ENCODE measurements at places on chromosomes 4 and X. TPM values are rescaled to one million over a fixed set of nuclear protein-coding genes. Genes with fewer than 3 reads are reported as not detected.

- no peaks in the 10 kb centered on the region for H3K36me3 ChIP-seq
- no peak overlapping the region for H3K4me3 ChIP-seq
- no peak overlapping the region for H3K27ac ChIP-seq
- H3K27me3 ChIP-seq: no peaks in the 10 kb centered on the region
- DNase-seq: no peak
- peaks cover 39% of the 10 kb centered on the region for H3K4me1 ChIP-seq
Observed at GRCh38 chrX:133610056-133610455, 194.8 kb upstream of the GPC4 start.

- no peaks in the 10 kb centered on the region for H3K4me1 ChIP-seq
- H3K27me3 ChIP-seq: no peaks in the 10 kb centered on the region
- H3K4me3 ChIP-seq: no peak overlapping the region
- DNase-seq: no peak
- H3K36me3 ChIP-seq: no peaks in the 10 kb centered on the region
- H3K27ac ChIP-seq: no peak overlapping the region
Observed at GRCh38 chrX:52424656-52425055, 55.8 kb downstream of the XAGE2 start.

DNA sequence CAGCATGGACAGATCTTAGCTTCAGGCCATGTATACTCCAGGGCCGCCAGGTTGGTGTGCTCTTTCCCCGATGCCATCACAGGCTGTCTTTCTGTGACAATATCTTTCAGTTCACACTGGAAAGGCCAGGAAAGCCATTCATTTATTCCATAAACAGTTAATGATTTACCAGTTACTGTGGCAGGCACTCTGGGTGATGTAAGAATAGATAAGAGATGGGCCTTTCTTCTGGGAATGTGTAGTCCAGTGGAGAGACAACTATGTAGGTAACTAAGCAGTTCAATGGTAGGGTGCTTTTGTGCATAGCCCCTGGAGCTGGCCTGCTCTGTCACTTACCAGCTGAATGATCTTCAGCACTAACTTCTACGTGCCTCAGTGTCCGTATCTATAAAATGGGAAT lies 46.3 kb upstream of the LEF1 start:
- H3K4me1 ChIP-seq: no peaks in the 10 kb centered on the region
- H3K4me3 ChIP-seq: no peak overlapping the region
- DNase-seq: no peak
- no peak overlapping the region for H3K27ac ChIP-seq

GRCh38 chr4:140136509-140136908 lies 17.5 kb downstream of the MAML3 start:
- no peaks in the 10 kb centered on the region for H3K36me3 ChIP-seq
- H3K4me1 ChIP-seq: no peaks in the 10 kb centered on the region
- no peaks in the 10 kb centered on the region for H3K27me3 ChIP-seq
- no peak overlapping the region for H3K4me3 ChIP-seq
- no peak overlapping the region for H3K27ac ChIP-seq
- no peak for DNase-seq

DNA sequence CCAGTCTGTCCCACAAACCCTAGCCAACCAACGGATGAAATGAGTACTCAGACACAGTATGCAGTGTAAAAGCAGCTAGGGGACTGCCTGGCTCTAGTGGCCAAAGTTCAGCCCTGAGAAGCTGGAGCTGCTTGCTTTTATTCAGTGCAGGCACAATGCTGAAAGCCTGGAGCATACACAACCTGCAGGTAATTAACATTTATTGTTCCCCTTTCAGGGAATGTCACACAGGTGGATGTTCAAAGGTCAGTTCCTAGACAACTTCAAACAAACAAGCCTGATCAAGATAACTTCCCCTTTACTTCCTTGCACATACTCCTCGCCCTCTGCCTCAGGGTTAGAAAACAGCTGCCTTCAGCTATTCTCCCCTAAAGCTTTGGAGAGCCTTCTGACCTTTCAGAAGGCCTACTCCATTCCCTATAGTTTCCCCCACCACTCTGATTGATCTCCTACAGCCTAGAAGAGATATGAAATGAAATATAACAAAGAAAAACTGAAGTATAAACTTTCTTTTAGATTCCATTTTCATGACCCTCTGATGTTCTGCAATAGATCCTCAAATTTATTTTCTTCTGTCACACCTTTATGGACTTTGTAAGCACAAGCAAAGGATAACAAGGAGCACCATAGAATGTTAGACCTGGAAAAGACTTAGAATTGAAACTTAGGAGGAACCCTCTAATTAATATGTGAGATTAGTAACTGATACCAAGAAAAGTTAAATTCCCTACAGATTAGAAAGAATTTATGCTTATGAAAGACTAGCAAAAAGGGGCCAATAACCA lies 6.8 kb upstream of the DCAF8L1 start:
- no peaks in the 10 kb centered on the region for H3K27me3 ChIP-seq
- H3K36me3 ChIP-seq: no peaks in the 10 kb centered on the region

- peaks cover 10% of the 10 kb centered on the region for H3K4me1 ChIP-seq
- H3K27me3 ChIP-seq: no peaks in the 10 kb centered on the region
- H3K4me3 ChIP-seq: no peak overlapping the region
- H3K36me3 ChIP-seq: no peaks in the 10 kb centered on the region
- DNase-seq: no peak
Observed at GRCh38 chr4:183158062-183158461, 59.0 kb downstream of the WWC2 start.

DNA sequence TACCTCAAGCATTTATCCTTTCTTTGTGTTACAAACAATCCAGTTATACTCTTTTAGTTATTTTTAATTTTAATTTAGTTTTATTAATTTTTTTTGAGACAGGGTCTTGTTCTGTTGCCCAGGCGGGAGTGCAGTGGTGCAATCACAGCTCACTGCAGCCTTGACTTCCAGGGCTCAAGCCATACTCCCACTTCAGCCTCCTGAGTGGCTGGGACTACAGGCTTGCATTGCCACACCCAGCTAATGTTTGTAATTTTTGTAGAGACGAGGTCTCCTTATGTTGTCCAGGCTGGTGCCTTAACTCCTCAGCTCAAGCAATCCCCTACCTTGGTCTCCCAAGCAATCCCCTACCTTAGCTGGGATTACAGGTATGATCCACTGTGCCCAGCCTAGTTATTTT lies 45.9 kb downstream of the CDKL5 start:
- no peak for DNase-seq
- H3K27me3 ChIP-seq: no peaks in the 10 kb centered on the region
- H3K4me1 ChIP-seq: no peaks in the 10 kb centered on the region
- H3K4me3 ChIP-seq: no peak overlapping the region

DNA sequence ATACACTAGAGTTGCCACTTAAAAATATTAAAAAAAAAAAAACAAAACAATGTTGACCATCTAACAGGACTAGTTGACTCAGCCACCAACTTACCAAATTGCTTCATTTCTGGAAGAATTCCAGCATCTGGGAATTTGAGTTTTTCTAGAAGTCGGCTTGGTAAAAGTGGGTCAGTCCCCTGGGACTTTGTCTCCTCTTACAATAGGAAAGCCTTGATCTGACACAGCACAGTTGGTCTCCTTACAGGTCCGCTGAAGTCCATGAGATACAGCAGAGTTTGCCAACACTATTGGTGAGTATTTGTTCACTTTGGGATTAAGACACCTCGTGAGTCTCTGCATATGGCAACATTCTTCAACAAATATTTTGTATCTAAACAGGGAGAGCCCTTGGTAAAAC lies 18.2 kb upstream of the DDIT4L start:
- no peak overlapping the region for H3K27ac ChIP-seq
- no peaks in the 10 kb centered on the region for H3K36me3 ChIP-seq
- no peaks in the 10 kb centered on the region for H3K27me3 ChIP-seq
- no peak overlapping the region for H3K4me3 ChIP-seq

- H3K4me1 ChIP-seq: no peaks in the 10 kb centered on the region
- no peak overlapping the region for H3K27ac ChIP-seq
- H3K36me3 ChIP-seq: no peaks in the 10 kb centered on the region
Observed at GRCh38 chr4:167964766-167965373, 127.5 kb upstream of the ANXA10 start.

The PLK4 gene
- 1.2 TPM for total RNA-seq

The TLR6 gene
- 3.5 TPM for total RNA-seq

The ARHGEF38 gene
- total RNA-seq: not detected

The BEX3 gene
- 127 TPM for total RNA-seq

The UGT2B11 gene
- not detected for total RNA-seq

The L1CAM gene
- total RNA-seq: 1.1 TPM

All from thoracic aorta (tissue), 2 donors.